KG1 (cell line): ENCODE measurements at places on chromosomes 13 and 19.

- DNase-seq, result no peak
These were observed 11.2 kb downstream of the ZNF317 start for GRCh38 chr19:9151367-9151766.

- DNase-seq, result no peak
These were observed 2.7 kb downstream of the TNPO2 start for GRCh38 chr19:12720851-12721655.

DNA sequence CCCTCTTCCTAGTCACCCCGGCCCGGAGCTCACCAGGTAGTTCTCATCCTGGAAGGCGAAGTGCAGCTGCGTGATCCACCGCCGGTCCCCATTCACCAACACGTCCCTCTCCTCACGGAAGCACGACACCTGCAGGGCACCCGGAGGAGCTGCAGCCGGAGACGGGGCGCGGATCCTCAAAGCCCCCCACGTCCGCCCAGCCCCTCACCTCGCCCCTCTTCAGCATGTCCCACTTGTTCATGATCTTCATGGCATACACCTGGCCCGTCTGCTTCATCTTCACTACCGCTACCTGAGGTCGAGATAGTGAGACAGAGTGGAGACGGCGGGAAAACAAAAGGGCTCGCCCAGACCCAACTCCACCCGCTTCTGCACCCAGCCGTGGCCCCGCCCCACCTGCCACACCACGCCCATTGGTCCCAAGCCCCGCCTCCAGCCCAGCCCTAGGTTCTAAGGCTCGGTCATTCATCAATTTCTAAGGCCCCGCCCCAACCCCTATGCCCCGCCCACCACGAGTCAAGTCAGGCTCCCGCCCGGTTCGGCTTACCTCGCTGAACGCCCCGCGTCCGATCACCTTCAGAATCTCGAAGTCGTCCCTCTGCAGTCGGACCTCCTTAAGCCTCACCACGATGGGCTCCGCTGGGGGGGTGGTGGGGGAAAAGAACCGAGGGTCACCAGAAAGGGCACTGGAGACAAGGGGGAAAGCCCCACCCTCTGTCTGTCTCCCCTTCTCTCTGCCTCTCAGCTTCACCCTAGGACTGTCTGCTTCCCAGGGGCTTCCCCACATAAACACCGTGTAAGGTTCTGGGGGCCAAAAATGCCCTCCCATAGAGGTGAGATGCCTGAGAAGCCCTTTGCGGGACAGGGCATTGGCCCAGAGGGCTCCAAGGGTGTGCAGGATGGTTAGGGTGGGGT, 2.8 kb downstream of the DMPK start:
- DNase-seq, result no peak

DNA sequence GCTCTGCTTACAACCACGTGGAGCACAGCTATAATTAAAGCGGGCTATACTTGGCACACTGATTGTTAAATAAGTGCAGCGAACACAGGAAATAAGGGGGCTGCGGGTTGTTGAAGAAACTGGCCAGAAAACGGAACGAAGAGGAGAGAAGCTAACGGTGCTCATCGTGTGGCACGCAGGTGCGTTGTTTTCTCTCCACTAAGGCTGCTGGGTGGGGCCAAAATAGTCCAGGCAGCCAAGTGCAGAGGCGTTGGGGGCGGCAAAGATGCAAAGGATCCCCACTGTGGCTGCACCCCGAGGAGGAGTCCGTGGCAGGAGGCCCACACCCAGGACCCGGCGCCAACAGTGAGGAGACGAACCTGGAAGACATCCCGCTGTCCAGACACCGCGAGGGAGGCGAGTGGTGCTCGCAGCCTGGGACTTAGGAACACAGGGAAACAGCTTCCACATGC, 8.1 kb upstream of the ARL11 start:
- DNase-seq, result no peak

- no peak for DNase-seq
These were observed 8.0 kb upstream of the USF2 start for GRCh38 chr19:35260694-35261304.

GRCh38 chr19:5987077-5987818, 9.3 kb upstream of the RANBP3 start:
- DNase-seq, result peak; percentile 41
